ENCODE measurements at places on chromosomes 7 and 10.

DNA sequence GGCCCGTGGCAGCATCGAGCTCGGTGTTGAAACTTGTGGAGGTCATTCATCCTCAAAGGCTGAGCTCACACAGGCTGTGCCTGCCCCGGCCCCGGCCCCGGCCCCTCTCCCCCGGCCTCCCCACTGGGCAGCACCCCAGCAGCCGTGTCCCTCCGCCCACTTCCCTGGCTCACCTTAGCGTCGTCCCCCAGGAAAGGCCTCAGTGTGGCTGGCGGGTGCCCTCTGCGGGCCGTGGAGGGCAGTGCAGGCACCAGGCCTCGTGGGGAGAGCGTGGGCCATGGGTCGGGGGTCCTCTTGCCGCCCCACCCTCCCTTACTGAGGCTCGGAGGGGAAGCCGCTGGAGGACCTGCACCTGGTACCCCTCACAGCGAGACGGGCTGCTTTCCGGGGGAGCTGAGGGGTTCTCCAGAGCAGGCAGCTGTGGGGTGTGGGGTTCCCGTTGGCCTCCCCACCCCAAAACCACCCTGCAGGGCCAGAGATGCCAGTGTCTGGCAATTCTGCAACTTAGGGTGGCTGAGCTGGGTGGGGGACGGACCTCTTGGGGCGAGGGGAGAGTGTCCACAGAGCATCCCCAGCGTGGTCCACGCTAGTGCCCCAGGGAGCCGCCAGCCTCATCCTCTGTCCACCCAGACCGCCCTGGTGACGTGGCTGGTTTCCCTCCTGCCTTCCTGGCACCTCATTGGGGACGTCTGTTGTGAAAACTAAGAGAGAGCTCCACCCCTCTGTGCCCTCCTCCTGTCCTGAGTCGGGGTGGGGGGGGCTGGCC lies 44.2 kb upstream of the DPYSL4 start:
- DNase-seq: no peak

DNA sequence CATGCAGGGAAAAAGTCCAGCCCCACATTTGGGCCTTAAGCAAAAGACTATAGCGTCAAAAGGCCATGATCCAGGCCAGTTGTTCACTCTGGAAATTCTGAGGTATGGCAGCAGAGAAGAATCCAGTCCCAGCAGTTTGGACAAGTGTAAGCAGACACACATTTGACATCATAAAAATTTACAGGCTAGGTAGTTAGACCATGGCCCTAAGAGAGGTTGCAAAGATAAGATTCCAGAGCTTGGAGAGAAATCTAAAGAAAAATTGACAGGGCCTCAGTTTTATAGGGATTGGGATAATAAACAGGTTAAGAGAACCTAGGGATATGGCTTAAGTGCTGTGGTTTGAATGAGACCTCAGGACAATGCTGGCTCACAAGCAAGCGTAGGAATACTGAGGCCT lies 884.4 kb upstream of the SORCS1 start:
- DNase-seq: no peak

DNA sequence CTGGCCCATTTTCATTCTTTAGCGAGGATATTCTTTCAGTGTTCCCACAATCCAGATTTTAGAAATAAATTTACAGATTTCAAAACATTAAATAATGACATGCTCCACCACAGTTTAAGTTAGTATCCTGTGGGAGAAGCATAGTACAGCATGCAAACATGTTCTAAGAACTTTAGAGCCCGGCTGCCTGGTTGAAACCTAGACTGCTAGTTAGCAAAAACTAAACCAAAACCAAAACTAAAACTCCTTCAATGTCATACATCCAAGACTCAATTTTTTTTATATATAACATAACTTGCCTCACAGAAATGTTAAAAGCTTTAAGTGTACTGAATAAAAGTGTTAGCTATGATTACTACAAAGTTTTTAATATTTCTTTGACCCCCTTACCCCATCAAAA lies 17.0 kb downstream of the TRA2A start:
- DNase-seq: no peak

GRCh38 chr10:127945948-127946711 lies 39.2 kb downstream of the PTPRE start:
- no peak for DNase-seq

DNA sequence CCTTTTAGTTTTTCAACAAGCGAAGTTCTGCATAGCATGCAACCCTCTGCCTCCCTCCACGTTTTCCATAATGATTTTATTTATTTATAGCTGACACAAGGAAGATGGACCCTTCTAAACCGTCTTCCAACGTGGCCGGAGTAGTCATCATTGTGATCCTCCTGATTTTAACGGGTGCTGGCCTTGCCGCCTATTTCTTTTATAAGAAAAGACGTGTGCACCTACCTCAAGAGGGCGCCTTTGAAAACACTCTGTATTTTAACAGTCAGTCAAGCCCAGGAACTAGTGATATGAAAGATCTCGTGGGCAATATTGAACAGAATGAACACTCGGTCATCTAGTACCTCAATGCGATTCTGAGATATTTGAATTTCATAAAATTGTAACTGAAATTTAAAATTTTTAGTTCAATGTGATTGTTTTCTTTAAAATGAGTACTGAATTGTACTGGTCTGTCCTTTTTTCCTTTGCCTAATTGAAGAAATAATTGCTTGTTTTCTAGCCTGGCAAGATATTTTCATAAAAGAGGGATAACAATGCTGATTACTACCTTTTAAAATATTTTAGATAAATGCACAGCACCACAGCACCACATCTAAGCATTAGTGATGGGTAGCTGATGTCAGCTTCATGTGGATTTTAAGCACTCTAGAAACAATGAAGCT lies 41.5 kb upstream of the SLC39A12 start:
- DNase-seq: no peak

GRCh38 chr10:43218206-43218950 lies 48.5 kb downstream of the RASGEF1A start:
- no peak for DNase-seq

DNA sequence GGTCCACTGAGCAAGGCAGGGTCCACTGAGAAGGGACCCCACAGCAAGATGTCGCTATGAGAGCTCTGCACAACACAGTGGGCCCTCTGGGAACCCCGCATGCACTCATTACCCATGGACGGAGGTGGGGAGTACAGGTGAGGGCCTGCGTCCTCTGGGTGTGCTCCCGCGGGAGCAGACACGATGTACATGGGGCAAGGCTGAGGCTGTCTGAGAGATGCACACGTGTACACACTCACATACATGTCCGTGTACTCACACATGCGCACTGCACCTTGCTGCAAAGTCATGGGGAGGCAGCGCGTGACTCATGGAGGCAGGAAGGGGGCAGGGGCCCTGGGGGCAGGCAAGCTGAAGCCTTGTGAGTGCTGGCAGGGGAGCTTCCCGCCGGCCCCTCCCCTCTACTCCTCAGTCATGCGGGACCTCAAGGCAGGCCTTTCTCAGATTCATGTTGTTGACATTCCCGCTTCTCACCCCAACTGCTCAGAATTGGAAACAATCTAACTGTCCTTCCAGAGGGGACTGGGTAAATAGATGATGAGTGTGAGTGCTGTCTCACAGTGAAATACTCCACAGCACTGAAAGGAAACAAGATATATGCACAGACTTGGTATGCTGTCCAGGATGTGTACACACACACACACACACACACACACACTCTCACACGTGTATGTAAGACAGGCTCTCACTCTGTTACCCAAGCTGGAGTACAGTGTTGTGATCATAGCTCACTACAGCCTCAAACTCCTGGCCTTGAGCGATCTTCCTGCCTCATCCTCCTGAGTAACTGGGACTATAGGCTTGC lies 40.0 kb downstream of the GOLGA7B start:
- no peak for DNase-seq

GRCh38 chr10:29636178-29636577 lies 1.4 kb upstream of the SVIL start:
- no peak for DNase-seq

Data from stimulated activated CD4-positive, alpha-beta T cell treated with anti-CD3 and anti-CD28 coated beads, Interleukin-1b, Interleukin-23, amount 100 ng/mL, for 1 hour (primary cell).